ENCODE measurements at places on chromosomes 7 and 10.

- no peak for DNase-seq
Measured at GRCh38 chr7:106021151-106022067, 58.3 kb downstream of the CDHR3 start.

GRCh38 chr7:94605031-94605430 is 50.9 kb downstream of the SGCE start:
- no peak for DNase-seq

GRCh38 chr10:36779238-36779846 is 346.1 kb upstream of the ANKRD30A start:
- no peak for DNase-seq

DNA sequence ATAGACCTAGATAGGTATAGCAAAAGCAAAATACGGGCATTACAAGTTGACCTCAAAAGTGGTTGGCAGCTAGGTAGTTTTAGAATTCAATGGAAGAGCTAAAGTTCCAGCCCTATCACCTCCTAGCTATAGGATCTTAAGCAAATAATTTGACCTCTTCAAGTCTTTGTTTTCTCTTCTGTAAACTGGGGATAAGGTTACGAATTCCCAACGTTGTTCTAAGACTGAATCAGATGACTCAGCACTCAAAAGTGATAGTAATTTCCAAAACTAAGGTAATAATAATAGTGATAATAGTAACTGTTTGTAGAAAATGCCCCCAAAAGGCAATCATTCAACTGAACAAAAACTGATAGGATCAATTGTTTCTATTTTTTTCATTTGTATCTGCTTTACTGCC is 445.2 kb downstream of the KCNMA1 start:
- DNase-seq = no peak

DNA sequence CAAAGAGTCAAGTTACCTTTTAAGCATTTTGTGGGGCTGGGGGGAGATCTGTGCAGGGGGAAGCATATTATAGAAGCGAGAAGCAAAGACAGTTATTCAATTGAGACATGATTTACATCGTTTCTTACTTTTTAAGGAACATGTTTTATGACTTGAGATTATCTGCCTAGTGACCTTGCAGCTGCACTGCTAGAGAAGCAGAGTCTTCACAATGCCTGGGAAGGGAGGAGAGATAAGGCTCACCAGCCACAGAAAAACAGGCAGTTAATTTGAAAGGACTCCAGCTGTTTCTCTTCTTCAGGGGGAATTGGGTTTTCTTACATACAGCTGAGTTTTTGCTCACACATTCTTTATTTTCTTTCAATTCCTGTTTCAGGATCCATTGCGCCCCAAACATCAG is 31.0 kb downstream of the PHYH start:
- DNase-seq = no peak
